ENCODE measurements at places on chromosomes 11 and 22.
A peak's percentile ranks its signal among the peaks of the same experiment; 100 is the strongest.

DNA sequence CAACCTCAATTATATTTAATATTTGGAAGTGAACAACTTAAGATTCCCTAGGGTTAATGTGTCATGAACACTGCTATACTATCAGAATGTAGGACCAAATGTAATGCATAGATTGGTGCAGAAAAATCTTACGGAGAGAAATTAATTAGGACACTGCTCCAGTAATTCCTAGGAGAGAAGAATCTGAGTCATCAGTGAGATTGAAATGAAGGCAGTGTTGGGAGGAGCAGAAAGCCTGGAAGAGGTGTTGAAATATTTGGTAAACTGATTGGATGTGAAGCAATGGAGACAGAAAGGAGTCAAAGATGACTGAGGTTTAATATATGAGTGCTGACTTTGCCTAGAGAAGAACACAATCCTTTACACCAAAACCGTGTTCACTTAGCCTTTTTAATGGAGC is 836.0 kb downstream of the FAM181B start:
- DNase-seq, result no peak

DNA sequence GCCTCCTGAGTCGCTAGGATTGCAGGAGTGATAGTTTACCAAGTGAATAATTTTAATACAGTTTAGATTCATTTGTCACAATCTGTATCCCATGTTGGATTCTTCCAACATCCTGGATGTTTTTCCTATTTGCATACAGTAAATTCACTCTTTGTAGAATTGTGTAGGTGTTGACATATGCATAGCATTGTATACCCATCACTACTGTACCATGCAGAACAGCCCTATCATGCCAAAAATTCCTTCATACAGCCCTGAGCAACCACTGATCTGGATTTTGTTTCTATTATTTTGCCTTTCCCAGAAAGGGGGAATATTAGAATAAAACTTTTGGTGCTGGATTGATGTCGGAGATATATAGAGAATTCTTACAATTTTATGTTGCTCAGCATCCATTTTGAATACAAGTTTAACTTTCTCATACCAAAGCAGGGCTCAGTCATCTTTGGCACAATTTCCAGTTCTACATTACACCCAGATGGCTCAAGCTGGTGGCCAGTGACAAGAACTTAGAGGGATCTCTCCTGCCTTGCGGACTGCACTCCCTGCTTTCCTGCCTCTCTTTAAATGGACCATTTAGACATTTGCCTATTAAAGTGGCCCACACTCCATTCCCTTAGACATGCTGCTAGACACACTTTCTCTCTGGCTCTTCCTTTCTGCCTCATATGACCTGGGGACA is 45.4 kb upstream of the CFAP300 start:
- DNase-seq, result no peak

- peak; percentile 79 for DNase-seq
Measured at GRCh38 chr22:38923463-38924346, 33.7 kb upstream of the APOBEC3A start.

DNA sequence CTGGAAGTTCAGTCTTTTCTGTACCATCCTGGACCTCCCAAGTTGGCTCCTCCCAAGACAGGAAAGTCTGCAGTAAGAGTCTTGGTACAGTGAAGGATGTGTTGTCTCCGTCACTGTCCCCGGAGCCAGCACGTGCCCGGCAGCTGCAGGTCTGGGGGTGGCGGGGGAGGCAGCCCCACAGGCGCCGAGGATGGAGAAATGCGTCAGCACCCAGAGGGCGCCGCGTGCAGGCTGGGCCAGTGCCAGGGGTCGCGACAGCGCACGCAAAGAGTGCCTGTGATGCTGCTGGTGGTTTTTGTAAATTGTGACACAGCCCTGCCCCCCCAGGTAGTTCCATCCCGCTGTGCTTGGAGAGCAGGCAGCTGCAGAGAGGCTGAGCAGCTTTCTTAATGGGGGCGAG is 1200.5 kb downstream of the BRD1 start:
- DNase-seq, result no peak

GRCh38 chr11:83671289-83671688 is 385.1 kb upstream of the CCDC90B start:
- no peak for DNase-seq

DNA sequence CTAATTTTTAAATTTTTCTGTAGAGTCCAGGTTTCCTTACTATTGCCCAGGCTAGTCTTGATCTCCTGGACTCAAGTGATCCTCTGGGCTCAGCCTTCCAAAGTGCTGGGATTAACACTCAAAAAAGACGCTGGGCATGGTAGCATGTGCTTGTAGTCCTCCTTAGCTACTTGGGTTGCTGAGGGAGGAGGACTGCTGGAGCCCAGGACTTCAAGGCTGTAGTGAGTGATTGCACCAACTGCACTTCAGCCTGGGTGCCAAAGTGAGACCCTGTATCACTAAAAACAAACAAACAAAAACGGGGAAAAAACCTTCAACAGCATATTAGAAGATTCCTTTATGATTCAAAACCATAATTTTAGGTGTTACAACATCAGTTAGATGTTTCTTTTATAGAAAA is 44.6 kb downstream of the RSF1 start:
- DNase-seq, result no peak

DNA sequence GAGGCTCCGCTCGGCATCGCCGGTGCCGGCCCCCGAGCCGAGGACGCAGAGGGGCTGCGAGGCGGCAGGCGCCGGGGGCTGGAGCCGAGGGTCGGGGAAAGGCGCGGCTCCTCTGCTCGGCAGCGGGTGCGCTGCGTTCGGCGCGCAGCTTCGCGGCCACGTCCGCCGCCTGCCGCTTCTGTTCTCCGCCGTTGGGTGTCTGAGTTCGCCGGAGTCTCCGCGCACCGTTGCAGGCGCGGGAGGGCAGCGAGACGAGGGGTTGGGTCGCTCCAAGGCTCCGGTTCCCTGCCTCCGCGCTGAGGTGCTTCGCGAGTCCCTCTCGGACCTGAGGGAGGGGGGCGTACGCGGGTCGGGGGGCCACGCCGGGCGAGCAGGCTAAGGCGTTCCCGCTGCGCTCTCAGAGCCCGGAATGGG is 347 bp downstream of the MN1 start:
- no peak for DNase-seq

DNA sequence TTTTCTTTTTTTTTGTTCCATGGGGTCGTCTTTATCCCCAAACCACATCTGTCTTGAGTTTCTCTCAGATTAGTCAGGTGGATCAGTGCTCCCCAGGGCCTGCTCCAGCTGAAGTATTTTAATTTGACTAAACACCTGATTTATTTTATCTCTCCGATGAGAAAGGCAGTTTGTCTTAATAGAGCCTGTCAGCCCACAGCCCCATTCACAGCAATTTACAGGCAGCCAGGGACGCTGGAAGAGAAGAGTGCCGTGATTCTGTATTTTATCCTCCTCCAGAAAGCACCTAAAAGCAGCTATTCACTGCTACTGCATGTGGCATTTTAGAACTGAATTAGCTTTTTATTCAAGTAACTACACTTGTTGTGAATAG is 164.5 kb downstream of the SOX6 start:
- DNase-seq, result no peak

DNA sequence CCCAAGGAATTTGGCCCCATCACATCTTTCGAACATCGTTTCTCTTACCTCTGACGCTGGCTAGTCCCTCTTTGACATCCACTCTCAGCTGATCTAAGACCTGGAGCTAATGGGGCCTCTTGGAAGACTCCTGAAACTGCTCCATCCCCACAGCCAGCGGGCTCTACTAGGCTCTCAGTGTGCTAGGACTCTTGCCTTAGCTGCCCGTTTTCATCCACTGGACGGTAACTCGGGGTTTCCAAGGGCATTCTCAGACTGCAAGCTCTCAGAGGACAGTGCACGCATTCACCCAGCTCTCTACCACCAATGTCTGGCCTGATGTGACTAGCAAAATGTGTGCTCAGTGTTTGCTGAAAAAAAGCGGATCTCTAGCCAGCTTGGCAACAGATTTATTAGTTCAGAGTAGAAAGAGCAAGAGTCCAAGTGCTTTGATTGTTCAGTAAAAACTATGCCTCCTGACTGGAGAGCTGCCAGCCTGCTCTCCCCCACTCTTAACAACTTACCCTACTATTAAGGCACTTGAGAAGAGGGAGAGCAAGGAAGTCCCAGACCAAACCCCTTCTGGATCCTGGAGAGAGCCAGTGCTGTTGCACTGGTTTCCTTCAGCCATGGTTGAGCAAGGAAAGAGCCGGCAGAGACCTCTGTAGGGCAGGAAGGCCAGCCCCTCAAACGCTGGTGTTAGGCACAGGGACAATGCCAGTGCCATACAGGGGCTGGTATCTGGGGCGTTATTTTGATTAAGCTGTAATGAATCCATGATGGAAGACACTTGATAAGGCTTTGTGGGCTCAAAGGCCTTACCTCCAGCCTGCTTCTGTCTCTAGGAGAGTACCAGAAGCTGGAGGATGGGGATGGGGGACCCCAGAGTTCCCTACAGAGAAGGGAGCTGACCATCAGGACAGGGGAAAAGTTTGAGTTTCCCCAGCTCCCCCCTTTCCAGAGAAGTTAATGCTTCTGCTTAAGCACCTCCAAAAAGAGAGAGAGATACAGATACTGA is 9.2 kb downstream of the RELA start:
- peak; percentile 6 for DNase-seq

GRCh38 chr11:101188801-101189200 is 59.2 kb upstream of the PGR start:
- DNase-seq, result no peak

GRCh38 chr11:119192111-119192510 is 6.8 kb downstream of the NHERF4 start:
- DNase-seq, result no peak

DNA sequence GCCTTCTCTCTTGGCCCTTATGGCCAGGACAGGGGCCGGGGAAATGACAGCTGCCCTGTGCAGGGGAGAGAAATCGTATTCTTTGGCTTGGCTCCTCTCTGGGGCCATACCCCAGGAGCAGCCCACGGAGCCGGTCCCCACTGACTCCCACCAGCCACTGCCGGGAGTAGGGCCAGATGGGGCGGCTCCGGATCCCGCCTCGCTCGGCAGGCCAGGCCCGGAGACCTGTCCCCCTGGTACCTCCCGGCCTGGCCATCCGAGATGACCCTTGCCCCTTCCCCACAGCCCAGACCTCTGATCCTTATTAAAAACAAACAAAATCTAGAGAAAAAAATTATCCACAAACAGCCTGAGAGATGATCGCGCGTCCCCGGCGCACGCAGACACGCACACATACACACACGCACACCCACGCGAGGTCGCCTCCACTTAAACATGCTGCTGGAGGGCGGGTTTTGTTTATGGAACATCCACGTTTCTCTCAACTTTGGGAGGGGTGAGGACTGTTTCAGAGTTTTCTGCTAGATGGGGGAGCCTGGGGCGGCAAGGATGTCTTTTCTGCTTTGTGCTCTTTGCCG is 59.1 kb downstream of the IGLL1 start:
- DNase-seq, result no peak

DNA sequence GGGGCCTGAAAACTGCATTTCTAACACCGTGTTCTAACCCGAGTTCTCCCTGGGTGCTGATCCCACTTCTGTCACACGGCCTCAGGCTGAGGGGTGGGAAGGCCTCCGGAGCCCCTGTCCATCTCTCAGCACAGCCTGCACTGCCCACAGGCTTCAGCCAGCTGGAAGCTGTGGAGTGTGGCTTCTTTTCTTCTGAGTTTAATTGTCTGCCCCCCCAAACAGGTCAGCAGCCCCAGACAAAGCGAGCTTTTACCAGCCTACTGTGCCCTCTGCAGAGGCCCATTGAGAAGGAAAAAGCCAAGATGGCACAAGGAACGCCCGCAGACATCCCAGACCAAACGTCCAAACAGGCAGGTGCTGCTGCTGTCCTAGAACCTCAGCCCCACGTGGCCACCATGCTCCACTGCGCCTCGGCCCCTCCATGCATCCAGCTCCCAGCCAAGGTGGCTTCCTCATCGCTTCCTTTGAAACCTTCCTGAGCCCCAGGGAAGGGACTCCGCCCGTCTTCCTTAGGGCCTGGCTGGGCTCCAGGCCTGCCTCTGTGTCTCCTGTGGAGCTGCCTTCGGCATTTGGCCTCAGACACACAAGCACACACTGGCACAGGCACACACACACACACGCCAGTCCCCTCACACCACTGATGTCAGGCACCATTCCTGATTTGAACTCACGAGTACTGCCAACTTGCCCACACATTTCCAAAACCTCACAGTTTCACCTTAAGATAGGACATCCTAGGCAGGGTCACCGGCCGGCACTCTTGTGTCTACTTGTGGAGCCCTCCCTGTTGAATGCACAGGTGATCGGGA is 1.7 kb downstream of the MOB2 start:
- no peak for DNase-seq

DNA sequence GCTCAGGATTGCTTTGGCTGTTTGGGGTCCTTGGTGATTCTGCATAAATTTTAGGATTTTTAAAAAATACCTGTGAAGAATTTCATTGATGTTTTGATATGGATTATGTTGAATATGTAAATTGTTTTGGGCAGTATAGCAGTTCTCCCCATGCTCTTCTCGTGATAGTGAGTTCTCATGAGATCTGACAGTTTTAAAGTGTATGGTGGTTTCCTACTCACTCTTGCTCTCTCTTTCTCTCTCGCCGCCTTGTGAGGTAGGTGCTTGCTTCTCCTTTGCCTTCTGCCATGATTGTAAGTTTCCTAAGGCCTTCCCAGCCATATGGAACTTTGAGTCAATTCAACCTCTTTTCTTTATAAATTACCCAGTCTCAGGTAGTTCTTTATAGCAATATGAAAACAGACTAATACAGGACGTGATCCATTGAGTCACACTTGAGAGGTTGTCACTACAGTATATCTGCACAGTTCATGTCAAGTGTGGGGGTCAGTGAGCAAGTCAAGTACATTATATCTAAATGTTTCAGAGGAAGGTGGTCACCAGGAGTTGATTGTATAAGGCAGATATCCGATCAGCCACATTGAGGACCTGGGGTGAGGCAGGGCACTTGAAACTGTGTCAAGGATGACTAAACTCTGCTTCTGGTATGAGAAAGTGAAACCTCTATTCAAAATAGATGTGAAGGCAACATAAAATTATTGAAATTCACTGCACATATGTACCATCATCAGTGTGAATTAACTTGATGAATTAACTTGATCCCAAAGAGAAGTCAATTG is 70.7 kb upstream of the CCDC179 start:
- DNase-seq, result no peak

DNA sequence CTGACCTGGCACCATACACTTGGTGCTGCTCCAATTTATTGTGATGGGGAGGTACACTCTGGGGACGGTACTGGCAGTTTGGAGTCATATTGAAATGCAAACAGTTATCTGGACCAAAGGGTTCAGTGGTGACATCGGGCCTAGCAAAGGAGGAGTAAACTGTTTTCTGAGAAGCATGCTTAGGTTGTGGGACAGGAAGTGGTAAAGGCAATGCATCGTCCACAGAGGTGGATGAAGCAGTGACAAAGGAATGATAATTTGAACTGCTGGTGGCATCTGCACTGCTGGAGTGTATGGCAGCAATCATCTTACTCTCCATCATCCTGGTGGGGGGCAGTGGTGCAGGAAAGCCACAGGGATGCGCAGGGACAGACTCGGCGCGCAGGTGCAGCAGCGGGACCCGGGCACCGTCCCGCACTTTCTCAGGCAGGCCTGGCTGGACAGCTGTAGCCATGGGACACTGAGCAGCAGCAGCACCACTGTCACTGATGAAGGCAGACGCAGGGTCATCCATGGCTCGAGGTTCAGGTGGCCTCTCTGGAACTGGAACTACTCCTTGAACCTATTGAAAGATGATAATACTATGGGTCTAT is 28.0 kb upstream of the TP53AIP1 start:
- no peak for DNase-seq
